Hematopoietic multipotent progenitor cell treated with erythropoietin and hydrocortisone succinate and interleukin-3 and kit ligand, for 8 days (in vitro differentiated cells): ENCODE measurements at places on chromosomes 3 and 15.

DNA sequence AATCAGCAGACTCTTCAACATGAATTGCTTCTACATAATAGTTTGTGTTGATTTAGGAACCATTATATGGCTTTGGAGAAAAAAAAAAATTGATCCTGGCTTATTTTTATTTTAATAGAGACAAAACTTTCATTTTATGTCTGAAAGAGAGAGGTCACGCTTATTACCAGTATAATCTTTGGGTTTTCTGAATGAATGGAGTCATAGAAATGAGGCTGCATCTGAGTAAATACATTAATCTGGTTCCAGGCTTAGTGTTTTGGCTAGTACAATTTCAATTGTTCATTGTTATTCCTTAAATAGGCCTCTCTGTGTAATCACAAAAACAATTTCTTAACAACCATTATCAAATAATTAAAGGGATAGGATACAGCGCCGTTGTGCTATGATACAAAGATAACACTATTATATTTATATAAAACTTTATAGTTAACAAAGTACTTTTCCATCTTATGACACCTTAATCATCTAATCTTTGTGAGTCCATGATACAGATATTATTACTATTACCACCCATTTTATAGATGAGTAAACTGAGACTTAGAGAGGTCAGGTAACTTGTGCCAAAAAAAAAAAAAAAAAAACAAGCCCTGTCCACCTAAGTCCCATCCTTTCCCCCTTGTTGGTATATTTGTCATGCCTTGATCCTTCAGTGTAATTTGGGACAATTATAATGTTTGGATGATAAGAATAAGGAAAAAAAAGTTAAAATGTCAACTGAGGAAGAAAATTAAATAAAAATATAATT, 41.8 kb upstream of the GOLM2 start:
- DNase-seq = no peak

DNA sequence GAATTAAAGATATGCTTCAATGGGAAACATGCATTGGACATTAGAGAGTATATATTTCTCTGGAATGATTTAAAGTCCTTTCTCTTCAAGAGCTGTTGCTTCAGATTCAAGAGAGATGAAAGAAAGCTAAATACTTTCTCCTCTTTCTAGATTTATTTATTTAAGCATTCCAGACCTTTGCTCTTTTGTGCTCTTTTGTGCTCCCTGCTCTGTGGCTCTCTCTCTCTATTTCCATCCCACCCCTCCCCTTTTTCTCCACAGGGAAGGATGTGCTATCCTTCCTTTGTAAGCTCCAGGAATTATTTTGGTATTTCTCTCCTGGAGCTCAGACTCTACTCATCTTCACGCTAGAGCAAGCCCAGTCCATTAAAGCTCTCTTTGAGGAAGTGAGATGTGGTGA, 871.9 kb upstream of the GBE1 start:
- DNase-seq = no peak

DNA sequence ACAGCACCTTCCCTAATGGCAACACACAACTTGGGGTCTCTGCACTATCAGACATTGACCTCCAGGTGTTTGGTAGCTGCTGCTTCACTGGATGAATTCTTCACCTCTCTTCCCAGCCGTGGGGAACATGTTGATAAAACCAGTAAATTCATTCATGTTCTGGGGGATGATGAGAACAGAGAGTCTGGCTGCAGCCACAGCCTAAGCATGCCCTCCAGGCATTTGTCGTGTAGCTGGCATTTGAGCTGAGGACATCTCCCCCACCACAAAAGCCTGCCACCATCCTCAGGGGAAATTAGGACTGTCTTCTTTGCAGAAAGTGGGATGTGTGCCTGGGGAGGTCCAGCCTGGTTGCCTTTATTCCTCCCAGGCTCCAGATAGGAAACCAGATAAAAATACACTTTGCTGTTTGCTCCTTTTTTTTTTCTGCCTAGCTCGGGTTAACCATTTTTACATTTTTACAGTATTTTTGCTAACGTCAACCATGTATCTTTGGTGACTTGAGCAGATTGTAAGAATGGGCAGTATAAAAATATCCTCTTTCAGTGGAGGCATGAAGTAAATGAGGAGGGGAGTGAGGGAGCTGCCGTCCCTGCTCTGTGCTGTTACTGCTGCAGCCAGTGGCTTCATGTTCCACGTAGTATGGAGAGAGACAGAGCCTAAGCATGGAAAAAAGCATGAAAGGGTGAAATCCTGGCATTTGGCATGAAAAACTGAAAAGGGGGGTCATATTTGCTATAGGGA, 444.0 kb downstream of the EPHB1 start:
- no peak for DNase-seq

DNA sequence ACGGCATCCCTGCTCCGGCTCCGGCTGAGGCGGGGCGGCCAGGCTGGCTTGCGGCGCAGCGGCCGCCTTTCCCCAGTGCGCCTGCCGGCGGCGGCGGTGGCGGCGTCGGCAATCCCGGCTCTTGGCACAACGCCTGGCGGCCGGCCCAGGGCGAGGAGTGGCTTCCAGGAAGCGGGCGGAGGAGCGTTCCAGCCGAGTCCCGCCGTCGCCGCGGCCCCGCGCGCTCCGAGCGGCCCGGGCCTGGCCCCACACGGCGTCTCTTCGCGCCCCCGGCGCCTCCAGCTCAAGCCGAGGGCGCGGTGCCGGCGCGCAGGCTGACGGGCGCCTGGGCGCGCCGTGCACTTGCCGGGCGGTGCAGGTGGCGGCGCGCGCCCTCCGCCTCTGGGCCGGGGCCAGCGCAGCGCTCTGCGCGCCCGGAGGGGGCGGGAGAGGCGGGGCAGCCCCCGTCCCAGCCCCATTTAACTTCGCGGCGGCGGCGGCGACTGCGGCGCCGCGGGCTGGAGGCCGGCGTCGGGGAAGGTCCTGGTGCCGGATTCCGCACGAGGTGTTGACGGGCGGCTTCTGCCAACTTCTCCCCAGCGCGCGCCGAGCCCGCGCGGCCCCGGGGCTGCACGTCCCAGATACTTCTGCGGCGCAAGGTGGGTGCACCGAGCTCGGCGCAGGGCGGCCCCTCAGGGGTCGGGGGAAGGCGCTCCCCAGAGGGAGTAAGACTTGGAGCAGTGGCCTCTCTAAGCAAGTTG, at the start of gene ADAMTSL3:
ADAMTSL3 (plus strand) TSS at position 485 of the 740 bp plus-strand sequence. CDS start 1,639 bp downstream, outside the sequence.
- DNase-seq = peak; percentile 52

DNA sequence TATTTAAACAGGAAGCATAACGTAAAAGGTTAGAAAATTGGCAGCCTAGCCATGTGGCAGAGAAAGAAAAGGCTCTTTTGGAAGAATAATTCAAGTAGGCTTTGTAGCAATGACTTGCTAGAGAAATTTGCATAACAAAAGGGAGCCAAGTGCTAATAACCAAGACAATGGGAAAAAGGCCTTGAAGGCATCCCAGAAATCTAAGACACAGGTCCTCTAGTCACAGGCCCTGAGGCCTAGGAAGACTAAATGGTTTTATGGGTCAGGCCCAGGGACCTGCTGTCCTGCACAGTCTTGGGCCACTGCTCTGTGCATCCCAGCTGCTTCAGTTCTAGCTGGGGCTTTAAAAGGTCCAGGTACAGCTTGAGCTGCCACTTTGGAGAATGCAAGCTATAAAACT, 78.5 kb downstream of the FGF7 start:
- no peak for DNase-seq

GRCh38 chr15:29270169-29270955, 740 bp upstream of the NSMCE3 start:
- peak; percentile 52 for DNase-seq

GRCh38 chr3:189569473-189569872, 61.7 kb upstream of the TP63 start:
- DNase-seq = no peak

DNA sequence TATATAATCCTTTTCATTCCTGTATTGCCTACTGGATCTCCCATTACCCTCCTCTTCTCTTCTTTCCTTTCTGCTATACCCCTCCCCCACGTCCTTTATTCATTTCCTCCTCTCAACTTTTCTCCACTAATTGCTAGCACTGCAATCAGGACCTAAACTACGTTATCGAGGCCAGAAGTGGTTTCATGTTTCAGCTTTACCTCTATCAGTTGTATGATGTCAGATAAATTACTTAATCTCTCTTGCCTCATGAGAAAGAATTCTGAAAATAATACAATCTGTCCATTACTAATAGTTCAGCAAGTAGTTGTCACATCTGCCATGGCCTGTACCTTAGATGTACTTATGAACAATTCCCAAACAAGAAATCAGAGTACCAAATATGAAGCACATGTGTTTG, 10.6 kb downstream of the POPDC2 start:
- DNase-seq = no peak

DNA sequence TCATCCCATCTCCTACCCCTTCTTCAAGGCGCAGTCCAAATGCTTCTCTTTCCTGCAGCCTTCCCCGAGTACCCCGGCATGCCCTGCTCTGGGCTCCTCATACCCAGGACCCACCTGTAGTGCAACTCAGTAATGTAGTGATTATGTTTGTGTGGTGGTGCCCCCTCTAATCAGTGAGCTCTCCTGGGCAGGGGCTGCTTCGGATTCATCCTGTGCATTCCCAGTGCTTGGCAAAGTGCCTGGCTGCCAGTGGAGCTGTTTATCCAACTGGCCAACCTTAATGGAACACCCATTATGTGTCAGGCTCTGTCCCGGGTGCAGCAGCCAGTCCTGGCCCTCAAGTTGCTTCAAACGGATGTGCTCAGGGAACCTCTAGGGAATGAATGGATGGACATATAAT, 174.4 kb upstream of the LINGO1 start:
- DNase-seq = no peak

GRCh38 chr3:129836381-129837064, 57.0 kb downstream of the TMCC1 start:
- DNase-seq = no peak

DNA sequence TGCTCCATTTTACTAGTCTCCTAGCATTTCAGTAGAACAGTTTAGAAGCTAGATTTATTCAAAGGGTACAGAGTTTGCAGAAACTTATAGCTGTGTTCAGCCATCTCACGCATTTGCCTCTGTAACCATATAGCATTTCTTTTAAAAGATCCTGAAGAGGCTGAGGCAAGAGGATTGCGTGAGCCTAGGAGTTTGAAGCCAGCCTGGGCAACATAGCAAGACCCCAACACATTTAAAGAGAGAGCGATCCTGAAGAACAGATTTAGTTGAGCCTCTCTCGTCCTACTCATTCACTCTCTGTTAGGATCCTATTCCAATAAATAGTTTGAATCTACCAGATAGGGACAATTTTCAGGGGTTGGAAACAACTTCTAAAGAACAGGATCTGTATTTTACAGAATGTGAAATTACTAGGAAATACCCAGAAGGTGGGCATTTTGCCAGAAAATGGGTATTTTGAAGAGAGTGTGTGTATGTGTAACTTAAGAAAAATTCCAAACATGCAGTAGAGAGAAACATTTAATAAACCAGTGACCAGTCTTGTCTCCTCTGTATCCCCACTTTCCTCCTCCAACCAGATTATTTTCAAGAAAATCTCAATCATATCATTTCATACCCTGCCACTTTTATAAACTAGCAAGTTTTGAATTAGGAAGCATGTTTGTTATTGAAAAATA, 4.5 kb downstream of the EIF3J start:
- DNase-seq = peak; percentile 41

- peak; percentile 11 for DNase-seq
Observed at GRCh38 chr3:182258538-182259177, 534.6 kb upstream of the ATP11B start.

DNA sequence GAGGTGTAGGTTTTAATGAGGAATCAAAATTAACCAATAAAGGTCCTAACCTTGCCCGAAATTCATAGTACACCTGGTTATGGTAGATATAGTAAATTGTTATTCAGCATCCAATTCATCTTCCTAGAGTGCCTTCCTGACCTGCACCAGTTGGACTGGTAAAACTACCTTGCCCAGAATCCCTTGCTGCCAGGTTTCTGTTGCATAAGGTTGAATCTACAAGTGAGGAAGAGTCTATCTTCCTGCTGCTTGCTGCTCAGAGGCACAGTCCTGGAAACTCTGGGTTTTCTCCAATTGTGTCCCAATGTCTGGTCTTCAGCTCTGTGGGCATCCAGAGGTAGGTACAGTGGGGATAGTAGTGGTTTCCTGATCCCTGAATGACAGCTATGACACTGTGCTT, 17.3 kb downstream of the CCDC54 start:
- DNase-seq = no peak

DNA sequence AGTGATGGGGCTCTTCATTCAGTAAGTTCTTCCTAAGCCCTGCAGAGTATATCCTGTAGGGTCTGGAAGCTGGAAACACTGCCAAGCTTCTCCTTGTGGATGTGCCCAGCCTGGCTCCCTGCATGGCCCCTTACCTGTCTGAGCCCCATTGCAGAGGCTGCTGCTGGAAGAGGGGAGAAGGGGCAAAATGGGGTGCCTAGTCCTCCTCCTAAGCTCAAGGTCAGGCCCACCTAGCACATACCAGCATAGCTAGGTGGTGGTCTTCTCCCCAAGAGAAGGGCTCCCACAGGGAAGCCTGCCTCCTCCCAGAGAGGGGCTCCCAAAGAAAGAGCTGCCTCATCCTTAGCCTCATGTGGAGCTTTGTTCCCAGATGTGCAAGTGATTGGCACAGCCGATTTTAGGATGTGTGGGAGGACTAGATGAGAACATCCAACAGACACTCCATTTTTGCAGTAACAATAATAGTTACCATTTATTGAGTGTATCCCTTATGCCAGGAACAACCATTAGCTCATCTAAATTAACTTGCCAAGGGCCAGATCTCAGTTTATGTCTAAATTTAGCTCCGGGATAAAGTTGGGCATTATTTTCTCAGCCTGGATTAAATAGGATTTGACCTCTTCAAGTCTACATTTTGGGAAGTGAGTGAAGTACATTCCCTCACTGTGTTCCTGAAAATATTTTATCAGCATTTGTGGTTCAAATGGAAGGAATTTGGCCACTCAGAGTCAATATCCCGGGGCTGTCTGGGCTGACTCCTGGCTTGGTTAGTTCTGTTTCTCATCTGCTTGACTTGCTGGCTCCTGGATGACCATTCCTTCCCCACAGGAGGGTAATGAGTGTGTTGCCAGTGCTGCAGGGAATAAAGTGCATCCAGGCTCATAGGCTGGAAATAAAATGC, 291.1 kb upstream of the ROPN1 start:
- DNase-seq = no peak

GRCh38 chr3:155744010-155744625, 753 bp downstream of the PLCH1 start:
- DNase-seq = peak; percentile 17

DNA sequence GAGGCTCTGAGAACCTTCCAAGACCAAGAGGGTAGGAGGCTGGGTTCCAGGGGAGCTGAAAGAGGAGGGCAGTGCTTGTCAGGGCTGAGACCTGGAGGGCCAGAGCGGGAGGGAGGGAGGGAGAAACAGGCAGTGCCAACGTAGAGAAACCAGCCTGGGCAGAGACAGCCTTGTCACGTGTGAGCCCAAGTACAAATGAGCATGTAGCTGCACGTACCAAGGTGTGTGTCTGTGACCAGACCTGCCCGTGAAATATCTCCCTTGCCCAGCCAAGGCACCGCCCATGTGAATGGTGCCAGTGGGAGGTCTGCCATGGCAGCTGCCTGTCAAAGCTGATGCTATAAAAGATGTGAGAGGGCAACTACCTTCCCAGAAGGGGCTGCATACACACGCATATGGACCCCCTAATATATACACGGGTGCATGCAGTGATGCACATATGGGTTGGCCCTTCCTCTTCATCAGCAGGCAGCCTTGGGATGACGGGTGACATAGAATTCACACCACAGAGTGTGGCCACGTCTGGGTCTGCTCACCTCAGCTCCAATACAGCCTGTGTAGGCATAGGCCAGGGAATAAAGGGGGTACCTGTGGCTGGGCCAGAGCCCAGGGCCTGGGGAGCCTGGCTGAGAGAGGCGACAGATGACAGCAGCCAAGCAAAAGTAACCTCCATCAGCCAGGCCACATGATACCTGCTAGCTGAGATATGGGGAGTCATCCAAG, 7.8 kb upstream of the CTDSPL start:
- DNase-seq = no peak
